Lower lobe of right lung (tissue), 2 donors: ENCODE measurements at places on chromosomes 5 and 9. TPM values are rescaled to one million over a fixed set of nuclear protein-coding genes. Genes with fewer than 3 reads are reported as not detected.

Gene OTP
- not detected for total RNA-seq

Gene MARCHF11
- total RNA-seq, result not detected

GRCh38 chr5:43422143-43422542 is 10.0 kb upstream of the CCL28 start:
- no peak for DNase-seq
- H3K27ac ChIP-seq, result no peak overlapping the region
- H3K4me1 ChIP-seq, result peaks cover 11% of the 10 kb centered on the region

DNA sequence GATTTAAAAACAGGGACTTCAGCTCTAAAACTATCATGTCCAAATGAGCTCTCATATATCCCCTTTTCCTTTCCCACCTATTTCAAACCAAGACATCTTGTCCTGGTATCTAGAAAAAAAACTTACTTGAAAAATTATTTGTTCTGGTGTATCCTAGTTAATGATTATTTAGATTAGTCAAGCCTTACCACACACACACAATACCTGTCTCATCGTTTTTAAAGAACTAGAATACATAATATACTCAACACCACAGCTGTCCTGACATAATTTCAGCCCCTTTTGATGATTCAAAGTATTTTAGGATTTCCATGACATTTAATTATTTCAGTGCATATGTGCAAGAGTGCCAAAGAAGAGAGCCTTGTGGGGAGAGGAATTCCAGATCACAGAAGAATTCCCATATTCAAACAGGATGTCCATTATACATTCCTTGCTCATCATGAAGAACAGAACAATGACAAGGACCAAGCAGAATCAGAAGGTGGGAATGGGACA is 233.7 kb downstream of the SMARCA2 start:
- no peaks in the 10 kb centered on the region for H3K36me3 ChIP-seq
- DNase-seq, result no peak
- no peaks in the 10 kb centered on the region for H3K27me3 ChIP-seq
- no peak overlapping the region for H3K27ac ChIP-seq

DNA sequence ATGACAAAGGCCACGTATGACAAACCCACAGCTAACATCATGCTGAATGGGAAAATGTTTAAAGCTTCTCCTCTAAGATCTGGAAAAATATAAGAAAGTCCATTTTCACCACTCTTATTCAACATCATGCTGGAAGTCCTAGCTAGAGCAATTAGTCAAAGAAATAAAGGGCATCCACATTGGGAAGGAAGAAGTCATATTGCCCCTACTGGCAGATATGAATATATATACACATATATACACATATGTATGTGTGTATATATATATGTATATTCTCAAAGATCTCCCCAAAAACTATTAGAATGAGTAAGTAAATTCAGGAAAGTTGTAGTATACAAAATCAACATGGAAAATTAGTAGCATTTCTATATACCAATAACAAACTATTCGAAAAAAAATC is 17.1 kb downstream of the APBA1 start:
- no peak overlapping the region for H3K27ac ChIP-seq
- no peaks in the 10 kb centered on the region for H3K27me3 ChIP-seq
- H3K4me3 ChIP-seq, result no peak overlapping the region
- H3K36me3 ChIP-seq, result no peaks in the 10 kb centered on the region
- no peak for DNase-seq
